Neuronal stem cell (in vitro differentiated cells): ENCODE measurements at places on chromosomes 2 and 18.
A peak's percentile ranks its signal among the peaks of the same experiment; 100 is the strongest.

DNA sequence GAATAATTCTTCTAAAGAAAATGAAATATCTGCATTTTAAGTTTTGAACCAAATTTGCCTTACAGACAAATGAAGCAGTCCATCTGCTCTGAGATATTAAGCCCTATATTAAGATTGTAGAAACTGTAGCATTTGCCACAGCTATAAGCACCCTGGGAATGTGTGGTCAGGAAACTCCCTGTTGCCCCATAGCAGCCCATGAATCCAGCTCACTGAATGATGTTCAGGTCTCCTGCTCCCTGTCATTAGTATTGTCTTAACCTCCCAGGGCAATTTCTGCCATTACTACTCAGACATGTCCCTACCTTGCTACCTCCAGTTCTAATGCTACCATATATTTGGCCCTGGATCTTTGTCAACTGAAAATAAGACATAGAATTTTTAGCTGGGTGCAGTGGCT lies 41.1 kb downstream of the CDK15 start:
- no peak for DNase-seq

DNA sequence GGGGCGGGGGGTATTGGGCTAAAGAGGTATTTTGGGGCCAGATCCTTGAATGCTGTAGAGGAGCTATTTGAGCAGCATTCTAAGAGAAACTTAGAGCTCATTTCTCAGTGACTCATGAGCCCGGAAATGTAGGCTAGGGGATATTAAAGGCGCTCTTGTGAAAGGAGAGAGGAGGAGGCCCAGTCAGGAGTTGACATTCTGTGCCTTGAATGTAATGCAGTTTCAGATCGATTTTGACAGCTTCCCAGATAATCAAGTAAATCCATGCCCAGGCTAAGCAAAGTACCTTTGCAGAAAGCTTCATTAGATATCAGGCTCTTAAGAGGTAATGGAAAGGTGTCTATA lies 1.5 kb downstream of the CAB39 start:
- peak; percentile 9 for DNase-seq

DNA sequence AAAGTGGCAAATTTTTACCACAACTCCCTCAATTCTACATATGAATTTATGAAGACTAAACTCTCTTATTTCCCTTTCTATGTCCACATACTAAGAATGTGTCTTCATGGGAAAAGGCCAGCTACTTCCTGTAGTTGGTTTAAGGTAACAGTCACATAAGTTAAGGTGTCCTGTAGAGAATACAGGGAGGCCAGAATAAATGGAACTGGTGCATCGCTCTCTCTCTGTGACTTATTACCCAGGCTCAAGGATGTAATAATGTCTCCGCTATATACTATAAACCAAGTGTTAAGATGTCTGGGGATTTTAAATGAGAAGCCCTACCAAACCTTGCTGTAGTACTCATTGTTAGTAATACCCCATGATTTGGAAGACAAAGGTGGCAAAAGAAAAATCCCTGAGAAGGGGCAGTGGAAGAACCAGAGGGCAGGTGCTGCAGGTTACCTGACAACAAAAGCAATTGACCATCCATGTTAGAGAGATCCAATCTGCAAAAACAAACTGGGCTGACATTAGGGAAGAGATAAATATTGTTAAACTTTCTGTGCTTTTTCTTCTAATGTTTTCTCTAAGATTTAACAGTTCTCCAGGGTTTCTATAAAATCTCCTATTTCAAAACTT lies 372.8 kb downstream of the TMX3 start:
- DNase-seq = no peak

DNA sequence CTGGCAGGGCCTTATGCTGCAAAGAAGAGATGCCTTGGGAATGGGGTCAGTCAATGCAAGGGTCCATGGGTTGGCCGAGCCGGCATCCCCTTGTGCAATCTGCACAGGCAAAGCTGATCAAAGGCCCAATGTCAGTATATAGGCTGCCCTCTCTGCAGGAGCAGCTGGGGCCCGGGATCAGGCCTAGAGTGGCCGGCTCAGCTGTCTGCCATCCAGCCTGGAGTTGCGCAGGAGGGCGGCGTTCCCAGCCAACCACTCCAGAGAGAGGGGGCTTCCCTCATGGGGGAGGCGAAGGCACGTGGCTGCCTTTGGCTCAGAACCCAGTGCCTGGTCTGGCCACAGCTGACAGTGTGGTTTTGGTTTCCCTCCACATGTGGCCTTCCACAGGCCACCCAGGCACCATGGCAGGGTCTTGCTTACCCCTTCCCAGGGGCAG lies 3.9 kb downstream of the INPP5D start:
- DNase-seq = no peak

DNA sequence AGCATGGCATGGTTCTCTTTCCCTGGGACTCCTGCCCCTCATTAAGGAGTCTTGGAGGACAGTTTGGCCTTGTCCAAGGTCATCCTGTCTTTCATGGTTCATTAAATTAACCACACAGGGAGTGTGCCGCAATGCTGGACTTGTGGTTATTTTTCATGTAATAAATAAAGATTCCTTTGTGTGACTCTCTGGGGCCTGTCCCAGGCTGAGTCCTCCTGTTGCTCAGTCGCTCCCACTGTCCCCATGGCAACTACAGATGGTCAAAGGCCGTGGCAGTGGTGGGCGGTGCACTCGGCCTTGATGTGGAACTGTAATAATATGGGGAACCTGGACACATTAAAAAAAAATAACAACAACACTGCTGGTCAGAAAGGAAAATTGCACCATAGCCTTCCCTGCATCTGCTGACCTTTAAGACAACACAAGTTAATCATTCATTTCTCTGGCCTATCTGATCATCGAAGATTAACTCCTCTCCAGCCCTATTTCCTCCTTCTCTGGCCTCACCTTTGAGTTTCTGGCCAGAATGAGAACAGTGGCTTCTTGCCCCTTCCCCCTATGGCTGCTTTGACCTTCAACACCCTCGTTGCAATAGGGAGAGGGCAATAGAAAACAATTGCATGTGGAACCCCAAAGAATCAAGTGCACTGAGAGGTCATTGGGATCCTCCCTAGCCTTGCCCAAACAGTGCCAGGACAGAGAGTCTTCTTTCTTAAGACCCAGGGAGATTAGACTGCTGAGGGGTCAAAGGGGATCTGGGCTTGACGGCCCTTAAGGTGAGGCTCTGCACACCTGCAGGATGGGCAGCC lies 44.7 kb downstream of the PSD4 start:
- no peak for DNase-seq

- no peak for DNase-seq
These were observed 8.6 kb downstream of the SGO2 start for GRCh38 chr2:200534572-200534971.

- no peak for DNase-seq
These were observed 962 bp upstream of the GPR155 start for GRCh38 chr2:174487820-174488162.
